GM12878 (cell line): ENCODE measurements at places on chromosomes 5 and 9. TPM values are rescaled to one million over a fixed set of nuclear protein-coding genes. Genes with fewer than 3 reads are reported as not detected.

GRCh38 chr9:137580209-137580953 is 1.7 kb upstream of the DPH7 start:
- DNase-seq = no peak

DNA sequence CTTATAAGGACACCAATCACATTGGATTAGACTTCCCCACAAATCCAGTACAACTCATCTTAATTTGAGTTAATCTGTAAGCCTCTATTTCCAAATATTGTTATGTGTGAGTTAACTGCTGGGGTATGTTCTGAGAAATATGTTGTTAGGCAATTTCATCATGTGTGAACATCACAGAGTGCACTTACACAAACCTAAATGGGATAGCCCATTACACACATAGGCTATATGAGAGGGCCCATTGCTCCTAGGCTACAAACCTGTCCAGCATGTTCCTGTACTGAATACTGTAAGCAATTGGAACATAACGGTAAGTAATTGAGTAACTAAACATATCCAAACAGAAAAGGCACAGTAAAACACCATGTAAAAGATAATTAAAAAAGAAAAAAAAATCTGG is 19.1 kb upstream of the ARSI start:
- no peak for DNase-seq

- no peak for DNase-seq
Measured at GRCh38 chr5:146199176-146199815, 4.1 kb upstream of the RBM27 start.

- DNase-seq = no peak
Measured at GRCh38 chr5:83003791-83004190, 73.4 kb downstream of the TMEM167A start.

DNA sequence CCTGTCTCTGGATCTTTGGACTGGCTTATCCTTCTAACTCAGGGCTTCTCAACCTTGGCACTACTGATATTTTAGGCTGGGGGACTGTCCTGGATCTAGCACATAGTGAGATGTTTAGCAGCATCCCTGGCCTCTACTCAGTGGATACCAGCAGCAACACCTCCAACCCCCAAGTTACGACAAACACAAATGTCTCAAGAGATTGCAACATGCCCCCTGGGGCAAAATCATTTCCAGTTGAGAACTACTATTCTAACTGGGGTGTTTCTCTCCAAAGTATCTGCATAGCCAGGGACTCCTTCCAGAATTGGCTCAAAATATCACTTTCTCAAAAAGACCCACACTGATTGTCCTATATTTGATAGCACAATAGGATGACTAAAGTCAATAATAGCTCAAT is 7.2 kb upstream of the TLR4 start:
- DNase-seq = no peak

DNA sequence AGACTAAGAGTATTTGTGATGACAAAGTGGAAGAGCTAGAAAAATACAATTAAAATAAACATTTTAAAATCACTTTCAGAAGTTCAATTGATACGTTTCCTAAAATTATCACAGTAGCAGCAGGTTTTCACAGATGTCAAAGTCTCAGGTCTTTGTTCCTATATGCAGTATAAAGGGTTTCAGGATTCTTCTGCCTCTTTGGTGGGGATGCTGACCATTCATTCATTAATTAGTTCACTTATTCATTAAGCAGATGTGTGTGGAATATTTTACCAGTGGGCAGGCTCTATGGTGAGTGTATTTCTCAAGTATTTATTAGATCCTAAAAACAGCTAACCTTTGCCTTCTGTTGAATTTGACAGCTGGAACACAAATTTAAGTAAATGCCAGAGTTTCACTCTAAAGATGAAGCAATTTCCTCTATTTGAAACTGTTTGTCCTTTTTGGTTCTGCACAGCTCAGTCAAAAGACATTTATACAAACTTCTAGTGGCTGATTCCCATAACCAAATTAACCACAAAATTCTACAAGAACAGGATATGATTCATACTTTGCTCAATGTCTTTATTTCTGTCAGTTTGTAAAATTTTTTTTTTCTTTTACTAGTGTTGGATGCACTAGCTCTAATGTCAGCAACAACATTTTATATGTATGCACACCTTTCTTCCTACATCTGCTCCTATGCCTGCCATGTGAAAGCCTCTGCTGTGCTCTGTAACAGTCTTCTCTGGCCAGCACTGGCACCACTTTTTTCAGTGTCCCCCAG is 75.9 kb upstream of the PRR16 start:
- DNase-seq = no peak

- DNase-seq = no peak
Measured at GRCh38 chr5:76125888-76126287, 42.7 kb downstream of the SV2C start.

GRCh38 chr5:134053840-134054338 is 49.1 kb upstream of the VDAC1 start:
- DNase-seq = no peak

- DNase-seq = no peak
Measured at GRCh38 chr9:20659474-20659967, 24.5 kb upstream of the FOCAD start.

GRCh38 chr5:50595199-50595598 is 71.2 kb upstream of the PARP8 start:
- DNase-seq = no peak

Gene ELOVL7
- 0.95 and 1.1 TPM in 2 replicates for total RNA-seq

Gene SPATA31C1
- total RNA-seq = not detected in 2 replicates
